ENCODE measurements at places on chromosomes 2 and 18.

GRCh38 chr2:60998628-60999545, 18.6 kb upstream of the PEX13 start:
- DNase-seq = no peak

- DNase-seq = no peak
These were observed 22.1 kb upstream of the SERTAD2 start for GRCh38 chr2:64675860-64676259.

DNA sequence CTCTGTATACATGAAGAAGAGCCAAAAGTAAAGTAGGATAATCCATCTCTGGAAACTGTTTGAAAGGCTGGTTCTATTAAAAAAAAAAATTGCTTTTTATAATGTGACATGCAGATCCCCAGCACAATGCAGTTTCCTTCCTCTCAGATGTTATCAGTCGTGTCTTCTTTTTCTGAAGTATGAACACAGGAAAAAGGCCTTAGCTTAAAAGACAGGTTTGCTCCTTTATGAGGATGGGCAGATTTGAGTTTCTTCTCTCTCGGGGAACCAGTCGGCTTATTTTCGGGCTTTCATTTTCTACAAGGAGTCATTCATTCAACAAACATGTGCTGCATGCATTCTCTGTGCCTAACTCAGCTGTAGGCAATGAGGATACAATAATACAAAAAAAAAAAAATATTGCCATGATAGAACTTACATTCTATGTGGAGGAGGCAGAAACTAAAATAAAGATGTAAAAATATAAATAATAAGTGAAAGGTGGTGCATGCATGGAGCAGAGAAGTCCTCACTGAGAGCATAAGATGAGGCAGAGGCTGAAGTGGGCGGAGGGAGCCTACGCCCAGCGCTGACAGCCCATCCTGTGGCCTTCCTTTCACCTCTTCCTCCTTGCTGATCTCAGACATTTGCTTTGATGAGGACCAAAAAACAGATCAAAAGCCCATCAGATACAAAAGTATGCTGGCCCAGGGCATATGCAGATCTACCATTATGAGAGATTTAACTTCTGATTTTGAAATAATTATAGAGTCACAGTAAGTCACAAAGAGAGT, at the start of gene CD226:
TSS of gene CD226 (minus strand) at position 513 of the 773 bp plus-strand sequence. CDS start at position 46, 467 bp downstream.
- DNase-seq = no peak

DNA sequence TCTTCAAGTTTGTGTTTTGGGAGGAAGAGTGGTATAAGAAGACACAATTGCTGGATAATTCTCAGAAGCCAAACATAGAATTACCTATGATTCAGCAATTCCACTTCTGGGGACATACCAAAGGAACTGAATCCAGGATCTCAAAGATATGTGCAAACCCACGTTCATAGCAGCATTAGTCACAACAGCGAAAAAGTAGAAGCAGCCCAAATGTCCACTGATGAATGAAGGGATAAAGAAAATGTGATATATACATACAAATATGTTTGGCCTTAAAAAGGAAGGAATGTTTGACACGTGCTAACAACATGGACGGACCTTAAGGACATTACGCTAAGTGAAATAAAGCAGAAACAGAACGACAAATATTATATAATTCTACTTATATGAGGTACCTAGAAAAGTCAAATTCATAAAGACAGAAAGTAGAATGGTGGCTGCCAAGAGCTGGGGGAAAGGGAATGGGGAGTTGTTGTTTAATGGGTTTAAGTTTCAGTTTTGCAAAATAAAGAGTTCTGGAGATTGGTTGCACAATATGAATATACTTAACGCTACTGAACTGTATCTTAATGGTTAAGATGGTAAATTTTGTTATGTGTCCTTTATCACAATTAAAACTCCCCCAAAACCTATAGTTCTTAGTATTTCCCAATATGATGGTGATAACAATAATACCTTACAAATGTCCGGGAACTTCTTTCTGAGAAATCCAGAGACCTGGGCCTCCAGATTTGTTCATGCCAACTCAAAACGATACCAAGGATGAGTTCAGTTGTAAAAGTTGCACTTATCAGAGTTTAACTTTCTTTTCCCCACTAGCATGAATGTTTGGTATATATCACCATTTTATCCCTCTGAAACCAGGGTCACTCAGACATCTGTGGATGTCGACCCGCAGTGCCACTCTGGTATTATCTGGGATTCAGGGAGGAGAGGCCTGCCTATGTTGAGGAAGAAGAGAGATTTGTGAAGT, 33.7 kb upstream of the WIPF1 start:
- no peak for DNase-seq

- DNase-seq = no peak
These were observed 9.5 kb downstream of the PID1 start for GRCh38 chr2:229261599-229261998.

GRCh38 chr18:48756511-48757226, 194.1 kb downstream of the SMAD7 start:
- no peak for DNase-seq

DNA sequence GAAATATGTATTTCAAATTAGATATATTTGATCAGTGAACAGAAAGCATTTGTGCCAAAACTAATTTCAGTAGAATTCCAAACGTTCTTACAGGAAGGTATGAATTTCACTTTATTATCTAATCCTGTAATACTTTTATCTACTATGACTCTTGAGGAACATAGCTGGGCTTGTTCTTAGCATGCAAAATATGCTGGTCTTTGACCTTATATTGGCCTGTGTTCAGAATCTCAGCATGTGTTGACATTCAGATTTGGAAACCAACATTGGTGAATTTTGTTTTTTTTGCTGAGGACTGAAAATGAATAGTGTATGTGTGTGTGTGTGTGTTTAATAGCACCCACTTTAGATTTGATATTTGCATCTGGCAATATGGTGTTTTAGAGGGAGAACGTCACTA, 112.2 kb downstream of the MEIS1 start:
- DNase-seq = no peak

GRCh38 chr18:26867471-26867870, 2.0 kb upstream of the AQP4 start:
- DNase-seq = no peak

GRCh38 chr18:58213440-58213839, 169.4 kb downstream of the NEDD4L start:
- no peak for DNase-seq

- DNase-seq = no peak
These were observed 29.1 kb downstream of the CPO start for GRCh38 chr2:206968134-206969086.

DNA sequence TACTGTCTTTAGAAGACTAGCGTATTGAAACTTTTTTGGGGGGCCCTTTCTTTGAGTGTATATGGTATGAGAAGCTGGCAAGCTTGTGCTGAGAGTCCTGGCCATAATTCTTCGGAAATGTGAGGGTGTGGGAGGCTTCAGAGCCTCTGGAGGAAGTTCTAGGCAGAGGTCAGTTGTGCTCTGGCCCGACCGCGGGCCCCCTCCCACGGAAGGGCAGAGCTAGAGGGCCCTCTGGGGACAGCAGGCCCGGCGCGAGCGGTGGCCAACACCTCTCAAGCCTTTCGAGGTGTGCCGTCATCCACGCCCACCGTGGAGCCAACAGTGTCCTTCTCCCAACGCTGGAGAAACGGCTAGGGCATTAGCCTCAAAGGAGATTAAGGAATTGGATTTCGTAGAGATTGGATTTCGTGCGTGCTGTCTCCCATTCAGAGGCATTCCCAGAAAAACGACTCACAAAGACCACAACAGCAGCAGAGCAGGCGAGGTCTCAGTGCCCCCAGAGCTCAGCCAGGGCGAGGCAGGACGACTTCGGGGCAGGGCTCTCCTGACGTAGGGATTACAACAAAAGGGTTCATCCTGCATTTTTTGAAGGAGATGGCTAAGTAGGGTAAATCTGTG, 2.2 kb upstream of the MTCL1 start:
- no peak for DNase-seq

DNA sequence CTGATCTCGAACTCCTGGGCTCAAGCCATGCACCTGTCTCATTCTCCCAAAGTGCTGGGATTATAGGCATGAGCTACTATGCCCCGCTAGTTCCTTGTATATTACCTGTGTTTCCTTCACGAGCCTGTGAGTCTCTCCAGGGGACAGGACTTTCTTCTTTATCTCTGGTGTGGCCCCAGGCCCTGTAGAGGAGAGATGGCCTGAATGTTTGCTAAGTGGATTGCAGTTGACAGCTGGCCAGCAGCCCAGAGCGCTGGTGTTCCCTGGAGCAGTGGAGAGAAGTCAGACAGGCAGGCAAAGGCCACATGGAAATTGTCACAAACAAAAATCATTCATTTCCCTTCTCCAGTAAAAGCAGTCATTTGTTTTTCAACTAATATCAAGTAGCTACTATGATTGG, 17.9 kb downstream of the LPIN1 start:
- DNase-seq = no peak

DNA sequence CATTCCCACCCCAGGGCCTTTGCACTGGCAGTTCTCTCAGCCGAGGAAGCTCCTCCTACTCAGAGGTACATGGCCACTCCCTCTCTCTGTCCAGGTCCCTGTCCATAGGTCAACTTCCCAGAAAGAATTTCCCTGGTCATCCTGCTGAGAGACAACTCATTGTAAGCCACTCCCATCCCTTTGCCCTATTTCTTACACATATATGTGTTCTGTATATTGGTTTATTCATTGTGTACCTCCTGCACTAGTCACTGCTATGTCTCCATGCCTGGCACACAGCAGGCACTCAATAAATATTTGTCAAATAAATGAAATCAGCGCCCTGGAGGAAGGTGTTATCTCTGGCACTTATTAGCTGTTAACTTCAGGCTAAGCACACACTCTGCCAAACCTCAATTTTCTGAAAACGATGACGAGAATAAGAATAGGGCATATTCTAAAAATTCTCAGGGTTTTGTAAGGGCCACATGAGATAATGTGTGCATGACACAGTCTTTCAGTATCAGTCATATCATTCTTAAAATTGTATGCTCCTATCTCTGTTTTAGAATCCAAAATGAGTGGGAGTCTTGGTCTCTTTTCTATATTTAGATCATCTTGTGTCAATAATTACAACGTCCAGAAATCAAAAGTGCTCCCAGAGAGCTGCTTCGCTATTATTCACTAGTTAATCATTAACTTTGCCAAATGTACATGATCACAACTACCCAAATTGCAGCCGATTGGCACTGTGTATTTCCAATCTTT, 198.0 kb downstream of the ALK start:
- DNase-seq = no peak

DNA sequence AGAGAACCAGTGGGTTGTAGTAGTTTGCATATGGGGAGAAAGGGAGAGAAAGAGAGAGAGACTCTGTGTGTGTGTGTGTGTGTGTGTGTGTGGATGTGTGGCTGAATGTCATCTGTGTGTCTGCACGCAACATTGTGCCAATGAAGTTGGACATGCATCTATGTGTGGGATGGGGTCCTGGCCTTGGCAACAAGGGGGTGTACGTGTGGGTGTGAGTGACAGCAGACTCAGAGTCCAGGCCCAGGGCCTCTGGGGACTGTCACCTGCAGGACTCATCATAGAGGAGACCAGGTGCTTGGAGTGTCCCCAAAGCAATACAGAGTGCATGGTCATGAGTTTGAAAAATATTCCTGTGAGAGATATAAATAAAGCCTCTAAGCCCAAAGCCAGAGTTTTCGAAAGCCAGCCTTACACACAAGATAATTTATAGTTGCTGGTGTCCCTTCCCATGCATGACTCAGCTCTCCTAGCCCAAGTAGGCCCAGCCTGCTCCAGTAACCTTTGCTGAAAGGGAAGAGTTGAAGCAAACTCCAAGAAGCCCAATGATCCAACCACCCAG, 59.9 kb downstream of the TNP1 start:
- DNase-seq = no peak

DNA sequence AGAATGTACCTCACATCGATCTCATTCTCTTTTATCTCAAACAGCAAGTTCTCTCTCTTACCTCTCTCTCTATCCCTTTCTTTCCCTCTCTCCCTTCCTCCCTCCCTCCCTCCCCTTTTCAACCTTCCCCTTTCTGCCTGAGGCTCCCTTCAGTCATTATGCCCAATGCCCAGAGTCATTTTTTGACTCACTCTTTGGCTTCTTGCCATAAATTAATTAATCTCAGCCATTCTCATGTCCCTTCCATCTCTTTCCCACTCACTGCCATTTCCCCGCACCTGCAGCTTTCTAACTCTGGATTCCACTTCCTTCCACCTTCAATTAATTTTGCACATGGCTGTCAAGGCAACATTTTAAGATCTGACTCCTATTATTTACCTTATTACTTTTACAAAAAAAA, 60.1 kb downstream of the EVA1A start:
- no peak for DNase-seq

- DNase-seq = no peak
These were observed 268.2 kb upstream of the TCF4 start for GRCh38 chr18:55856229-55856628.

DNA sequence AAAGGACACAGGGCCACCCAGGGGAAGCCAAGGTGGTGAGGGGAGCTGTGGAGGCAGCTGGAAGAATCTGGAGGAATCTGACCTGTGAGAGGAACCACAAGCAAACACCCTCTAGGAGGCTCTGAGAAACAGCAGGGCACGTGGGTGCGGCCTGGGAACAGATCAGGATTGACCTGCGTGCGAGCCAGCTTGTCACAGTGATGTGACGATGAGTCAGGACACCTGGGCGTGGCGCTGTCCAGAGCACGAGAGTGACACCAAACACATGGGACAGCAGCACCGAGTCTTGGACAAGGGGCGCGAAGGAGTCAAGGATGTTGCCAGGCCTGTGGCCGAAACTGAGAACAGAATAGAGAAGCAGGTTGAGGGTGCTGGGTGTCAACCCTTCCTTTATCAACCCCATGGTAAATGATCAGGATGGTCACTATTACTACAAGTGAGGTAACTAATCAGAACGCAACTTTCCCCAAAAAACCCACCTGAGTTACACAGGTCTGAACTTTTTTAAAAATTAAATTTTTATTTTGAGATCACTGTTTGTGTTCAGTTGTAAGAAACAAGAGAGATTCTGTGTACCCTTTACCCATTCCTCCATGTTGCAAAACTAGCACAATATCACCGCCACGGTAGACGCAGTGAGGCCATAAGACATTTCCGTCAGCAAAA, 637 bp upstream of the SFT2D3 start:
- no peak for DNase-seq

- DNase-seq = no peak
These were observed 1167.9 kb downstream of the DSC3 start for GRCh38 chr18:29874519-29875098.

- DNase-seq = no peak
These were observed 113.6 kb downstream of the GLI2 start for GRCh38 chr2:120849278-120849677.

DNA sequence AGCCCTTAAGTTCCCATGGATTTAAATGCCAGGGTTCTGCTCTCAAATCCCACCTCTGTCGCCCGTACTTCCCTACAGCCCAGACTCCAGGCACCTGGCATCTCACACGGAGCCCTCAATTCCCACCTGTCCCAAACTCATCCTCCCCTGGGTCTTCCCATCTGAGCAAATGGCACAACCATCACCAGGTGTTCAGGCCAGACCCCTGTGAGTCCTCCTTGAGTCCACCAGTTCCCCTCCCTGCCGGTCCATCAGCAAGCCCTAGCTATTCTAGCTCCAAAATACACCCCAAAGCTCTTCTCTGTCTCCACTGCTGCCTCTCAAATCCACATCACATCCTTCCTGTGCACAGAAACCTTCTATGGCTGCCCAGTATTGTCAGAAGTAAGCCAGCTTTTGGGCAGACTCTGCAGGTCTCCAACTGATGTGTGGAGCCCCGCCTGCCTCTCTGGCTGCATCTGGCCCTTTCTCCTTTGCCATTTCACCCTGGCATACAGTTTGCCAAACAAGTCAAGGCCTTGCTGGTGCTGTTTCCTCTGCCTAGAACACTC, 67.7 kb downstream of the DNMT3A start:
- no peak for DNase-seq

- DNase-seq = no peak
These were observed 16.1 kb downstream of the GAREM1 start for GRCh38 chr18:32454593-32454992.

- DNase-seq = no peak
These were observed 90.1 kb downstream of the ABI2 start for GRCh38 chr2:203418271-203418670.
